ENCODE measurements at places on chromosomes 7 and 10.
A peak's percentile ranks its signal among the peaks of the same experiment; 100 is the strongest.

- DNase-seq, result peak; percentile 67
Measured at GRCh38 chr10:50577681-50578350, 45.9 kb downstream of the SGMS1 start.

DNA sequence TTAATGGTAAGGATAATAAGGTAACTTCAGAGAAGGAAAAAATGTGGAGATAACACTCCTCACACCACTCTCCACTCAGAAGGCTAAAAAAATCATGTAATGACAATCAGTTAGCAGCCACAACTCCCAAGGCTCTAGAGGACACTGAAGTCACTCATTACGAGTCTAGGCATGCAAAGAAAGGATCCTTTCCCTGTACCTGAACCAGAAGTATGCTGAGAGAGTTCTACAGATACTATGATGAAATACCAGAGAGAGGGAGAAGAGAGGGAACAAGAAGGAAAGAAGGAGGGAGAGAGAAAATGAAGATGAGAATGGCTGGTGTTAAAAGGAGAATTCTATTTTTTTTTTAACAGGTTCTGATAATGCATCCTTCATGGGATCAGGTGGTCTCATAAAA, 224.3 kb upstream of the PLXNA4 start:
- no peak for DNase-seq

DNA sequence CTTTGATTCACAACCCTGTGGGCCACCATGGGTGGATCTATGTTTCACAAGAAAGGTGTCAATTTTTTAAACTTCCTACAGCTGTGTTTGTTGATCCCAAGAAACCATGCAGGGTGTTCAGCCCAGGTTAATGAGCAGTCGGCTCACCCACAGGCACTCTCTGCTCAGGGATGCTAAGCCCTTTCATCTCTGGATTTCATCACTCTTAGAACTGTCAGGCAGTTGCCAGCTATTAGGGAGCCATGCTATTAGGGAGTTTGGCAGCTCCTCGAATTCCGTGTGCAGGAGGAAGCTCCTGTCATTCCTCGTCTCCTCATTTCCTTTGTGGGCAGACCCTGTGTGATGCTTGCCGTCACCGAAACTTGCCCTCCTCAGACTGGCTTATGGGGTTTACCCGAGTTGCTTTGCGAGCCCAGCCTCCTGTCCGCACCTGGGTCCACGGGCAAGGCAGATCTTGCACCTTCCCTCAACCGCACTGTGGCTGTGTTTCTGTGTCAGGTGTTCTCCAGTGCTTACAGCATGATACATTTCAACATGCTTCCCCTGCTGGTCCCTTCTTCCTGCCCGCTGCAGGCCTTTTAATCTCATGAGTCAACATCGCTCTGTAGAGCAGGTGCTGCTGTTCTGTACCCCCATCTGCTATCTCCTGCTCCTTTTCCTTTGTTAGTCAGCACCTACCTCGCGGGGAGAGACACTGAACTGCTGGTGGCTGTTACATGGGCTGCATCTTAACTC, 509.8 kb downstream of the SUGCT start:
- no peak for DNase-seq

DNA sequence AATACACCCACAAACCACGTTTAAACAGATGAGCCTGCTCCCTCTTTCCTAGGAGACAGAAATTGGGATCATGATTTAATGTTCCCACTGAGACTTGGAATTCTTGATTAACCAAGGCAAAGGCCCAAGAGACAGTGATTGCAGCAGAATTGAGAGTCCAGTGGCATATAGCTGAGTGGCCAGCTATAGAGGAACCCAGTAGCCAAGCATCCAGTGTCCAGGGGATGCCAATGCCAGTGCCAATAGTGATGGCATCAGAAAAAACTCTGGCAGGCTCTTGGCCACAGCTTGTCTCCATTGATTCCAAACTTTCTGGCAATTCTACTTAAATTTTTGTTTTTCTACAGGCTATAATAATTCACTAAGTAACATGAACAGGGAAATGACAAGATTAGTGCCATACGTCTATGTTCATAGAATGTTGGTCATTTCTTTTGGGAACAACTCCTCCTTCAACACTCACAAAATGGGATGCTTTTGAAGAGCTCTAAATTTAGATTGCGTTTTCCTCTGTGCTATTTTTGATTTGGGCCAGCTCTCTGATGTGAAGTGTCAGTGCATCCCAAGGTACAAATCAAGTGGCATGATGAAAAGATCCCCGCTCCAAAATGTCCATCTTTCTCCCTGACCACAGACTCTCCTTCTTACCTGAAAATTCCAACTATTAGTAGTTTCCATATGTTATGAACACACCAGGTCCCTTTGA, 83.1 kb upstream of the A1CF start:
- no peak for DNase-seq

- no peak for DNase-seq
Measured at GRCh38 chr7:118372530-118372929, 148.0 kb downstream of the ANKRD7 start.

DNA sequence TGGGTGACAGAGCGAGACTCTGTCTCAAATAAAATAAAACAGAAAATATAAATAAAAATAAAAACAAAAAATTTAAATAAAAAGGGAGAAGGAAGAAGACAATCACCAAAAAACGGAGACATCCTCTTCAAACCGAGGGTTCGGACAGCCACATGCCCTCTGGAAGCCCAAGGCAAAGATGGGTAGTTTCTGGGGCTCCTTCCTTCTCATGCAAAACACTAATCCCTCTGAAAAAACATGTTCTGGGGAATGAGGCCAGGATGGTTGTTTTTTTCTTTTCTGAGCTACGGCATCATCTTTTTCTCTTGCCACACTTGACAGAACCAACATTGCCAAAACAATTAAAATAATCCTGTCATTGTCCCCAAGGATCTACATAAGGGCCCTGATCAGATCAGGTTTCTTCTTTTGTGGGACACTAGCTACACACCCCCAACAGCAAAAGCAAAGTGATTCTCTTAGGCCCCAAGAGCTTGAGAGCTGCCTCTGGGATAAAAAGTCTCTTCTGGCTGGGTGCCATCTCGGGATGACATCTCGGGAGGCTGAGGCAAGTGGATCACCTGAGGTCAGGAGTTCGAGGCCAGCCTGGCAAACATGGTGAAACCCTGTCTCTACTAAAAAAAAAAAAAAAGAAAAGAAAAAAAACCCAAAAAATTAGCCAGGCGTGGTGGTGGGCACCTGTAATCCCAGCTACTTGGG, 14.2 kb upstream of the POR start:
- DNase-seq, result no peak

GRCh38 chr7:54988516-54988915, 30.3 kb upstream of the EGFR start:
- DNase-seq, result no peak

DNA sequence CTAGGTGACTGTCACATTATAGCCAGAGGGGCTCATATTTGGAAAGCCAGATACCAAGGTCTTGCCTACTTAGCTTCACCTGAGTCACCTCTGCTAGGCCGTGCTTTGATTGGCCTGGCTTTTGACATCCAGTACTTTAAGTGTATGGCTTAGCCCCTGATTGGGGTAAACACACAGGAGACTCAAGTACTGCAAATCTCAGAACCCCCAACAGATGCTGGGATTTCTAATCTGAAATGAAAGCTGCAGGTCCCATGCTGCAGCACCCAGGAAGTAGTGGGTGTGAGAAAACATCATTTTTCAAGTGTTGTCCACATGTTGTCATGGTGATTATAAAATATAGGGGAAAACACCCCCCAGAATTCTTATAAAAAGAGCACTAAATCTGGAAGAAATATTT, 76.2 kb downstream of the WIPF3 start:
- DNase-seq, result no peak
